Ovary (tissue), 10 donors: ENCODE measurements at places on chromosomes 13 and 19. TPM values are rescaled to one million over a fixed set of nuclear protein-coding genes. Genes with fewer than 3 reads are reported as not detected.

DNA sequence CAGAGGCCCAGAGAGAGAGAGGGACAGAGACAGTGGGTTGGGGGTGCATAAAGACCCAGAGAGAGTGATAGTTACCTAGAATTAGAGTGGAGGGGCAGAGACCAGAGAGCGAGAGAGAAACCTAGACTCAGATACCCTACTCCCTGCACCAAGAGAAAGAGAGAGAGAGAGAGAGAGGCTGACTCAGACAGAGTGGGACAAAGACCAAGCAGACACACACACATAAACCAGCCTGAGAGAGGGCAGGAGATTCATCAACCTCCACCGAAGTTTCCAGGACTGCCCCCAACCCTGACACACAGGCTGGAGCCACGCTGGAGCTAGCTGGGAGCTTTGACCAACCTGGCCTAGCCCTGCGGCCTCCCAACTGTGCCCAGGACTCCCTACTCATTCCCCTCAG is 12.9 kb downstream of the SYT3 start:
- H3K27ac ChIP-seq: no peak overlapping the region
- no peak for DNase-seq
- no peaks in the 10 kb centered on the region for H3K27me3 ChIP-seq
- no peak overlapping the region for H3K4me3 ChIP-seq
- no peaks in the 10 kb centered on the region for H3K4me1 ChIP-seq

- no peaks in the 10 kb centered on the region for H3K36me3 ChIP-seq
- DNase-seq: no peak
- no peak overlapping the region for H3K27ac ChIP-seq
- H3K27me3 ChIP-seq: no peaks in the 10 kb centered on the region
These were observed 13.1 kb upstream of the MEDAG start for GRCh38 chr13:30892966-30893365.

GRCh38 chr13:64414381-64414780 is 2815.8 kb downstream of the PCDH9 start:
- no peak overlapping the region for H3K27ac ChIP-seq
- no peak for DNase-seq
- H3K27me3 ChIP-seq: no peaks in the 10 kb centered on the region
- no peaks in the 10 kb centered on the region for H3K4me1 ChIP-seq
- no peak overlapping the region for H3K4me3 ChIP-seq

- peak overlapping the region; percentile 29 for H3K27ac ChIP-seq
- DNase-seq: no peak
- H3K4me1 ChIP-seq: peaks cover 3% of the 10 kb centered on the region
These were observed 15.4 kb downstream of the CBARP start for GRCh38 chr19:1222394-1222793.

Gene ZNF525
- total RNA-seq: 21.6 TPM
